ENCODE measurements at places on chromosomes 5 and 9.

DNA sequence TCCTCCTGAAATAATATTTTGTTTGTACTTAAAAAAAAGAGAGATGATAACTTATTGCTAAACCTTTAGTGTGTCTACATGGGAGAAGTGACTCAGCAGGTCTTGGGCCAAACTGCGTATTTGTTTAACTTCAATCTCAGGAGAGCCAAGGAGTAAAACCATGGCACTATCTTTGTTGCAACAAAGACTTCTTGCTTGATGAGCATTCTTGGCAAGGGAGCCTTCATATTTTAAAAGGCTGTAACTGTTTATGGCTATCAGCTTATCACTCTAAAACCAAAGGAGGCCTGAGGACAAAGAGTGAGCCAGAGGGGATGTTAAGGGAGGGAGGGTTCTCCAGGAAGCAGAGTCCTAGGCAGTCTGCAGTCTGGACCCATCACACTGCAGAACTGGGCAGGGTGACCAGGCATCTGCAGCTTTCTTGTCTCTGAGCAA, 216.2 kb upstream of the S1PR3 start:
- DNase-seq, result no peak

- no peak for DNase-seq
Measured at GRCh38 chr5:91514400-91514799, 131.3 kb upstream of the ARRDC3 start.

DNA sequence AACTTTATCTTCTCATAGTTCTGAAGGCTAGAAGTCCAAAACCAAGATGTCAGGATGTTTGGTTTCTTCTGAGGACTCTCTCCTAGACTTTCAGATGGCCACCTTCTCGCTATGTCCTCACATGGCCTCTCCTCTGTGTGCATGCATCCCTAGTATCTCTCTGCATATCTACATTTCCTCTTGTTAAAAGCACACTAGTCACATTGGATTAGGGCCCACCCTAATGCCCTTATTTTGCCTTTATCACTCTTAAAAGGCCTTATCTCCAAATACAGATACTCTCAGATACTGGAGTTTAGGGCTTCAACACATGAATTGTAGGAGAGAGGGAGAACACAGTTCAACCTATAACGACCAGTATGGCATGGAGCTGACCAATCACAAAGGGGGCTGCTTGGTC, 151.7 kb downstream of the PRELID2 start:
- no peak for DNase-seq

DNA sequence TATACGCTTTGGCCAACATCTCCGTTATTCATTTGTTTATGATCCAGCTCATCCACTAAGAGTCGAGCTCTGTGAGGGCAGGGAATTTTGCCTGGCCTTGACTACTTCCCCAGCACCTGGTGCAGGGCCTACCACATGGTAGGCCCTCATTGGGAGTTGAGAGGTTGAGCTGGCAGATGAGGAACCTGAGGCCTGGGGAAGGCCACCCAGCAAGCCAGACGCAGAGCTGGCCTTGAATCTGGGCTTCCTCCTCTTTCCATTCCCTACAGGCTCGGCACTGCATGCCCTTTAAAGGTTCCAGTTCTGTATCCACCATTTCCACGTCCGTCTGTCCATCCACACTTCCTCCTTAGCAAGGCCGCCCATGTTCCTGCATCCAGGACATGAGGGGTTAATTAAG, 24.2 kb downstream of the KCNMB1 start:
- no peak for DNase-seq

GRCh38 chr5:78792345-78793055, 143.9 kb upstream of the LHFPL2 start:
- DNase-seq, result no peak

DNA sequence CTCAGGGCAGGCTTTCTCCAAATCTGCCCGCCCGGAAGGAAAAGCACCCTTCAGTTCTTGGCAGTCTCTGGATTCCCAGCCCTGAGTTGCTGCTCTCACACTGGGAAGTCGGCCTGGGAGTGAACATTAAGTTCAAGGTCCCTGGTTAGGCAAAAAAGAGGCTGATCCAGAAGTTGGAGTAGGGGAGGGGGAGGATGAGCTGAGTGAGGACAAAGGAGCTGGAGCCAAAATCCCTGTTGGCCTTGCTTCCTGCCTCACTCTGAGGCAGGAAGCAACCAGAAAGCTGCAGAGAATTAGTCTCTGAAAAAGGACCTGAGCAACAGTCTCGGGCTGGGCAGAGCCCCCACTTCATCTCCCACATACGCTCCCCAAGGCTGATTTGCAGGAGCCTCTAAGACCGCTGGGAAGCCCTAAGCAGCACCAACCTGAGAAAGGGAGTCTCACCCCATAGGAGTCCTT, 15.0 kb upstream of the RPS14 start:
- no peak for DNase-seq

- DNase-seq, result no peak
Measured at GRCh38 chr5:145668714-145669113, 166.4 kb downstream of the PRELID2 start.

DNA sequence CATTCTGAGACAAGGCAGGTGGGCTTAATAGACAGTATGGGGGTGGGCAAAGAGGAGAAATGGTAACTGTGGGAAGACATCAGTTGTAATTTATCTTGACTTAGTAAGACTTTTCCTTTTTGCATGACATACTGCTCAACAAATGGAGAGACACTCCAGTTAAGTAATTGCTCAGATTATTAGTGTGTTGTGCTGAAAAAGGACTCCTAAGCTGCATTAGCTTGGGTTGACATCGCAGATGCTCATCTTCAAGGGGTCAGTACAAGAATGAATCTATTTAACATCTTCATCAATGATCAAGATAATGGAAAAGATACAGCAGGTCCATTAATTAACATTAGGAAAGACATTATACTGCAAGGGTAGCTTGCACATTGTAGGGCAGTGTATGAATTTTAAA, 181.1 kb upstream of the ELAVL2 start:
- no peak for DNase-seq

DNA sequence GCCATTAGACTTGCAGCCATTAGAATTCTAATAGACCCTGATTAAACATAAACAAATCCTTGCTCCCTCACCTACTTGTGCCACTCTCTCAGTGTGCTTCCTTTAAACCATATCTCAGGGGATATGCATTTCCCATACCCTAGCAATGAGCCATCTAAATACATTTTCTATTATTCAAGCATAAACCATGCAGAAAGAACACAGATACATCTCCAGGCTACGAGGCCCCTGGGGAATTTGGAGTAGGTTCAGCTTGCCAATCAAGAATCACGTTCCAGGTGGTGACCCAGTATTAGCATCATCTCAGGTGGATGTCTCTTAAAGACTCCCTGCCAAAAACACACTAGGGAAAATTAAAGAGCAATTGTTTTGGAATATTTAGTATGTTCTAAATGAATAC, 93.0 kb upstream of the CCL21 start:
- DNase-seq, result no peak

- DNase-seq, result no peak
Measured at GRCh38 chr9:120413121-120414048, 166.6 kb downstream of the CDK5RAP2 start.

DNA sequence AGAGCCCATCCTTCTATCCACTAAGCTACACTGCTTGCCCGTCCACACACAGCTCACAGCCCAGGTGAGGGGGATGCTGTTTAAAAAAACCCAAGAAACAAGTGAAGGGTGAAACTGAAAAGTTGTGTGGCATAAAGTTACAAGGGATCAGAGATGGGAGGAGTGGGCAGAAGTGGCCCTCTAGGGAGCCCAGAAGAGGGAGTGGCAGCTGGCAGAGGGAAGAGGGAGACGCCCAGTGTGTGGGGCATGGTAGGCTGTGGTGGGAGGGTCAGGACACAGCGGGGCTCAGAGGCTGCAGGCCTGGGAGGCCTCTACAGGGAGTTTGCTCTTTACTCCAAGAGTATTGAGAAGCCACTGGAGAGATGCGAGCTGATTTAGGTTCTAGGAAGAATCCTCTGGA, 30.1 kb upstream of the HRH2 start:
- no peak for DNase-seq

DNA sequence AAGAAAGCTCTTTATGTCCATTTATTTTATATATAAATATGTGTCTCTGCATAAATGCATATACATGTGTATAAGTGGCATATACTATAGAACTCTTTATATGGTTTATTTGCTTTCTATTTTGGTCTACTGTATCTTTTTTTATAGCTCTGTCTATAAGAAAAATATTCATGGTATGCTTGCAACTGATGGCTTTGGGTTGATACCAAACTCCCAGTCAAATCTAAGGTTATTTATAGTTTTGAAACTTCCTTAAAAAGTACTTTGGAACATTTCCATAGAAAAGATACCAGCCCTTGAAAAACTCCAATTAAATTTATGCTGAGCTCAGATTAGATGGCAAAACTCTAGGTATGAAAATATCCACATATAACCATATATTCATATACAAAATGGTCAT, 120.0 kb upstream of the KLF9 start:
- no peak for DNase-seq

GRCh38 chr5:150787656-150788055, 9.1 kb downstream of the SMIM3 start:
- DNase-seq, result no peak

- DNase-seq, result no peak
Measured at GRCh38 chr5:41296066-41296465, 82.7 kb upstream of the C6 start.

GRCh38 chr5:180171568-180172094, 37.4 kb downstream of the RASGEF1C start:
- DNase-seq, result no peak

DNA sequence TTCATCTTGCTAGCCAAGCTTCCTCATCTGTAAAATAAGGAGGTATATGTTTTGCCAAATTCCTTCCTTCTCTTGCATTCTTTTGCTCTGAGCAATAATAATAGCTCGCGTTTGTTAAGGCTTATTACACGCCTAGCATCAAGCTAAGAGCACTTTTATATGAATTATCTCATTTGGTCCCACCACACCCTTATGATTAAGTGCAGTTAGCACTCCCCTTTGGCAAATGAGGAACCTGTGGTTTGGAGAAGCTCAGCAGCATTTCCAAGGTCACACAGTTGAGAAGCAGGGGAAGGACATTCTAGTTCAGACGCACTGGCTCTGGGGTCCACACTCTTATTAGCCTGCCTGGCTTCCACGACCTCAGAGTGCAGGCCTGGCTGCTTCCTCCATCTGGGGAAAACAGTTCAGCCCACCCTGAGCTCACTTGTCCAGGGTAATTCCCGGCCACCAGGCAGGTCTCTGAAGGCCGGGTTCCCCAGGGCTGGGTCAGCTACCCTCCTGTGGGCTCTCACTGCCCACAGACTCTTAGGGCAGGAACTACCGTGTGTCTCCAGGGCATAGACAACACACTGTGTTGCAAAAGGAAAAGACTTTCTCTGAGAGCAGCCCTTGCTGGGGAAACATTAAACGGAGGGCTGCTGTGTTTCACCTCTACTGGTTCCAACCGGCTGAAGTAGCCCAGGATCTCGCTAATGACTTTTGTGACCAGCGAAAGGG, 9.9 kb upstream of the FBP1 start:
- no peak for DNase-seq

- DNase-seq, result no peak
Measured at GRCh38 chr5:29307478-29307877, 1886.0 kb upstream of the CDH6 start.

DNA sequence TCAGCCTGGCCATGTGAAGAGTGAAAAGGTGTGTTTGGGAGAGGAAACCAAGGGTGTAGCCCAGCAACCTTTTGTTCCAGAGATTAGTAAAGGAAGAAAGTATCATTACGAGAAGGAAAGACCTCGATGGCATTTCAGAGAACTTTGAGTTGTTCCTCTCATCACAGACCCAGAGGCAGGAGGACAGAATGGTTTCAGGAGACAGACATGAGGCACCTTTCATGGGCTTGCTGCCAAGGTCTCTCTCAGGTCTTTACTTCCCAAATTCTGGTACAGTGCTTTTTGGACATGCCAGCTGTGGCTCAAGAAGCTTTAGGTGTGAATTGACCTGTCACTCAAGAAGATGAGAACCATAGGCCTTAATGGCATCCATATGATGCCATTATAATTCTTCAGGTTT, 2.8 kb upstream of the MCC start:
- no peak for DNase-seq

GRCh38 chr5:14218897-14219573, 75.9 kb downstream of the TRIO start:
- DNase-seq, result no peak

- DNase-seq, result no peak
Measured at GRCh38 chr9:69452110-69452782, 127.2 kb downstream of the ENTREP1 start.

GRCh38 chr9:6590772-6591384, 54.7 kb downstream of the GLDC start:
- no peak for DNase-seq
